ENCODE measurements at places on chromosomes 12 and 14.
A peak's percentile ranks its signal among the peaks of the same experiment; 100 is the strongest.

DNA sequence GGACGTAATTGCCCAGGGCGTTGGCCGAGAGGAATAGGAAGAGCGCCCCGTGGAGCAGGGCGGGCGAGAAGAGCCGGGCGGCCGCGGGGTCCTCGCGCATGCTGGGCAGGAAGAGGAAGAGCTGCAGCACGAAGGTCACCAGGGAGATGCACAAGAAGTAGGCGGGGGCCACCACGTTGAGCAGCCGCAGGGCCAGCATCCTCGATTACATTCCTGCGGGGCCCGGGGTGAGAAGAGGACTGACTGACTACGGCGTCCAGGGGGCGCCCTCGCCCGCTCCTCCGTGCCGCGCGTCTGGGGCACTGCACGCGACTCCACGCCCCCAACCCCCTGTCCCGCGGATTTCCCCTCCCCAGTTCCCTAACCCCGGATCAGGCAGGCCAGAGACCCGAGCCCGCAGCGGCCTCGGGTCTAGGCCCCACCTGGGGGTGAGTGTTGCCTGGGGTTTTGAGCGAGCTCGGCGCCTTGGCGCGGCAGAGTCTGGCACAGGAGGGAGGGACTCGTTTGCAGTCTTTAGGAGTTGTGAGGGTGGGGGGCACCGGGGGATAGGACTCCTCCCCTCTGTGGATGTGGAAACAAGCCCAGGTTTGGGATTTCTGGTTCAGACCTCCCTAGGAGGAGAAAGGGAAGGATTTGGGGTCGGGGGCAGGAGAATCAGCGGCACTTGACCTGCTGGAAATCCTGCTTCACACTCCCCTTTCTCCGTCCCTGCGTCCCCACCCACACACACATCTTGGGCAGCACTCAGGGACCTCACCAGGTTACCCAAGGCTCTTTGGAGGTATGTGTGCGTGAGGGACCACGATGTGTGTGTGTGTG is 1.8 kb downstream of the ZDHHC22 start:
- peak; percentile 42 for DNase-seq

- no peak for DNase-seq
These were observed 17.6 kb upstream of the EPS8 start for GRCh38 chr12:15806826-15807225.

GRCh38 chr12:93946542-93947150 is 201.7 kb upstream of the PLXNC1 start:
- DNase-seq, result no peak

- DNase-seq, result no peak
These were observed 146.3 kb downstream of the PDZRN4 start for GRCh38 chr12:41334390-41334789.

- DNase-seq, result no peak
These were observed 306.8 kb downstream of the VRK1 start for GRCh38 chr14:97104029-97104428.

DNA sequence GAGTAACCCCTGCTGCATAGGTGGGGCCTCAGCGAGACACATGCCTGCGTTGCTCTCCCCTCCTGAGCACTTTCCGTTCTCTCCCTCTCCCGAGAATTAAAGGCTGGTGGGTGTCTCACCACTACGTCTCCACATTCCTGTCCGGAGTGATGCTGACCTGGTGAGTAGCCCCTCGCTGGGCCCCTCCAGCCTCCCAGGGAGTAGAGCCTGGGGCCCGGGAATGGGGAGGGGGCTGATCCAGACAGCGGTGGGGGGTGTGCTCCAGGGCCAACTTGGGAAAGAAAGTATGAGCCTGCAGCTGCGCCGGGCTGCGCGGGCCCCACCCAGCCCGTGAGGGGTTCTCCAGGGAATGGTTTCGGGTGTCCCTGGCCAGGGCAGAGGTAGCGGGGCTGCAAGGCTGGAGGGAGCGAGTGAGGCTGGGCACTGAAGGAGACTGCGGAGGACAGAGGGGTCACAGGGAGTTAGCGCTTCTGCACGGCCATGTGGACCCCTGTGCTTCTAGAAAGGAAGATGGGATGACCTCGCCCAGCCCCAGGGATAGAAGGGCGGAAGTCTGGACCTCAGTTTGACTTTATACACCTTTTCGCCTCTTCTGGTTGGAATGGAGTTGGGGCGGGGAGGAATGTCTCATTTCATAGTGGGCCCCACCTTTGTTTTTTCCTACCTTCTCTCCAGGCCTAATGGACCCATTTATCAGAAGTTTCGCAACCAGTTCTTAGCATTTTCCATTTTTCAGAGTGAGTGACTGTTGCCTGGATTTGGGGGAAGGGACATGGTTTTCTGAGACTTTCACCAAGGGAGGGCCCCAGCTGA is 22.5 kb downstream of the RHOF start:
- no peak for DNase-seq

DNA sequence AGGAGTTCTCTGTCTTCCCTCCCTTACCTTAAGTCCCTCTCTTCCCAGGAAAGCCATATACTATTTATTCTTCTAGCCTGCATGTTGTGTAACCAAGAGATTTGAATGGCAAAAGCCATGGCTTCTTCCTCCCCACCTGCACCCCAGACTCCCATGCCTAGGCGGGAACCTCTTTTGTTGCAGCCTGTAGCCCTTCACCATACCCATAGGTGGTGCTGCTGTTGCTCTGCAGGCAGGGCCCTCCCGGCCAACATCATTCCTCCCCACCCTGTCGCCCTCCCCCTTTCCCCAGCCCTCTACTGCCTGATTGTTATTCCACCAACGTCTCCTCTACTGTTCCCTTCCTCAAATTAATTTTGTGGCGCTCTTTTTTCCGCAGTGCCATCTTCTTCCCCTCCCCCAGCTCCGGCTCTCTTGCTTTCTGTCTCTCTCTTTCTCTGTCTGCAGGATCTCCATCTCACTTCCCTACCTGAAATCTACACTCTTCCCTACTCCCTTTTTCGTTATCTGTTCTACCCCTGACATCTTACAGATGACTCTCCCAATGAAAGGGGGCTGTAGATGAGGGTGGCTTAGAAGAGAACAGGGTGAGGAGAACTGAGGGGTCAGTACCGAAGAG is 13.8 kb downstream of the NGDN start:
- DNase-seq, result no peak

- no peak for DNase-seq
These were observed 9.3 kb downstream of the EPS8 start for GRCh38 chr12:15779925-15780324.

GRCh38 chr14:29653303-29653702 is 274.3 kb downstream of the PRKD1 start:
- no peak for DNase-seq

- no peak for DNase-seq
These were observed 12.8 kb upstream of the MLEC start for GRCh38 chr12:120674097-120674636.

GRCh38 chr12:91627225-91627624 is 444.6 kb upstream of the DCN start:
- no peak for DNase-seq

GRCh38 chr14:104204660-104205149 is 66.3 kb downstream of the KIF26A start:
- no peak for DNase-seq

GRCh38 chr12:102816816-102817434 is 100.1 kb downstream of the PAH start:
- no peak for DNase-seq

DNA sequence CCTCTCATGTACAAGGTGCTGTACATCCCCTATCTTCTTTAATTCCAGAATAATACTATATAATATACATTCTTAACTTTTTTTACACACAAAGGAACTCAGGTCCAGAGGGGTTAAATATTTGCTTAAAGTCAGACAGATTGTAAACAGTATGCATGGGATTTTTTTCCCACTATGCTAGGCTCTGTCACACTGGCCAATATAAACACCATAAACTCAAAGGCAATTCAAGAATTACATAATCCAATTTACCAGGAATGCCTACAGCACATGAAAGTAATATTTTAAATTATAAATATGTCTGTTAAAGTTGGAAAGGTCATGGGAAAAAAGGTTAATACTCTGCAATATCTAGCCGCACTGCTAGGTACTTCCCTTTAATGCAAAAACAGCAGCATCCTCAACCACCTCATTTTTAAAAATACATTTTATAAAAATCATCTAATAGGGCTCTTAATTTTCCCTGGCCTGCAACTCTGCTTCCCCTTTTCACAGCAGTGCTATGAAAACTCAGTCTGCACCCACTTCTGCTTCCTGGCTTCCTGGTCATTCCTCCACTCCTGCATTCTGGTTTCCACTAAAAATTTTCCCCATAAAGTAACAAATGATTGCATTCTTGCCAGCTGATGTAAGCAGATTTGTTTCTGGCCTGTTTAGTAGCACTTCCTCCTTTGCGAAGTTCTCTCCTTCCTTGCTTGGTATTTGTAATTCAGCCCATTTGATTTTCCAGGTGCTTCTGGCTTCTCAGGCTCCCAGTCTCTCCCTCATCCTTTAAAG is 128.1 kb downstream of the ITPR2 start:
- no peak for DNase-seq

GRCh38 chr12:82411546-82412230 is 53.4 kb downstream of the METTL25 start:
- DNase-seq, result no peak

GRCh38 chr14:55059333-55059732 is 7.9 kb downstream of the MAPK1IP1L start:
- no peak for DNase-seq

DNA sequence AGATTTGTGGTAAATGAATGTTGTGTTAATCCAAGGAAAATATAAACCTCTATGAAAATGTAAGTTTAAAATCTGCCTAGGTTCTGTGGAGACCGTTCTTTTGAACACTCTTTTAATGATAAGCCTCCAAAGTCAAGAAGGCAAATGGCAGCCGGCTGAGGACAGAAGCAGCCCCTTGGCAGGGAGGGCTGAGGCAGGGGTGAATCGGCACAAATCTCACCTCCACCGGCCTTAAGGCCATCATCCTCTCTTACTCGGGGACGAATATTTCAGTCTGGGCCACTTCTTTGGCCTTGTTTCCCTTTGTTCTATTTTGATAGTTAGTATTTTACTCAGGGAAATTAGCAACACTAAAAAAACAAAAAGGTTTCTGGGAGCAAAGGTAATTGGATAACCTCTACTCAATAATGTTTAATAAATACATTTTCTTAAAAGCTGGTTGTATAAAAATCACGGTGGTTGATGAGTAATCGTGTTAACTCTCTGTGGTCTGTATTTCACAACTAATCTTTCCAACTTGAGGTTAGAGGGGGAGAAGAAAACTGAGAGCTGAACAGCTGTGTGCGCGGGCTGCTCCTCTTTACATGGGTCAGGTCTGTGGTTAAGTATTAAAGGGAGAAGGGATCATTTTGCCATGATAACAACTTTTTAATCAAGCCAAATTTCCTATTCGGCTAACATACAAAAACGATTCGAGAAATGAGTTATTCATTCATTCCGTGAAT is 18.6 kb downstream of the LGMN start:
- DNase-seq, result no peak

DNA sequence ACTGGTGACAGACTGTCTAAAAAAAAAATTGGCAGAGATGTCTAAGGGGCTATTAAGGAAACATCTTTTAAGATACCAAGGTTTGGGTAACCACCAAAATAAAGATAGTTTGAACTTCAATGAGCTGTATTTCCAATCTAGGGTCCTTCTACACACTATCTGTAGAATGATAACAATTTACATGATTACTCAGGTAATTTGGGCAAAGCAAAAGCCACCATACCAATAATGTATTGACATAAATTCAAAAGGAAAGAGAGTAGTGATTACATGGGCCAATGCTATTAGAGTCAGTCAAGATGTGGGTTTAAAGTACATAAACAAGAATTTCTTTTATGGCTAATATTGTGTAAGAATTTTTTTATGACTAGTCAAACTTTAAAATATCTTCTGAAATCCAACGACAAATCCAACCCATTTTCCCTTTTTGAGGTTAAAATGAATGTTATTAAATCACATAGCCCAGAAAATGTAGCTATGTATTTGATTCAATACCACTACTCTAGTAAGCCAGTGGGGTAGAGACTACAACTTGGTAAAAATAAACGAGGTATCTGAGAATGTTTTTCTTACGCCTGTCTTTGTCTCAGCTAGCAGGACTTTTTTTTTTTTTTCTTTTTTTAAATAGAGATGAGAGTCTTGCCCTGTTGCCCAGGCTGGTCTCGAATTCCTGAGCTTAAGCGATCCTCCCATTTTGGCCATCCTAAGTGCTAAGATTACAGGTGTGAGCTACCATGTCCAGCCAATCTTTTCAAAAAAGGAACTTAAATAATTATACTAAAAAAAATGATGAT is 10.4 kb downstream of the PNN start:
- no peak for DNase-seq
